Tibial nerve (tissue), 4 donors: ENCODE measurements at places on chromosomes 16 and 17. TPM values are rescaled to one million over a fixed set of nuclear protein-coding genes. Genes with fewer than 3 reads are reported as not detected.

NPIPB9 gene
- 9.6 TPM for total RNA-seq

VAT1L gene
- total RNA-seq, result 7.2 TPM

TBC1D26 gene
- not detected for total RNA-seq

KRTAP2-3 gene
- total RNA-seq, result not detected

ADGRG1 gene
- total RNA-seq, result 9.0 TPM

DNA sequence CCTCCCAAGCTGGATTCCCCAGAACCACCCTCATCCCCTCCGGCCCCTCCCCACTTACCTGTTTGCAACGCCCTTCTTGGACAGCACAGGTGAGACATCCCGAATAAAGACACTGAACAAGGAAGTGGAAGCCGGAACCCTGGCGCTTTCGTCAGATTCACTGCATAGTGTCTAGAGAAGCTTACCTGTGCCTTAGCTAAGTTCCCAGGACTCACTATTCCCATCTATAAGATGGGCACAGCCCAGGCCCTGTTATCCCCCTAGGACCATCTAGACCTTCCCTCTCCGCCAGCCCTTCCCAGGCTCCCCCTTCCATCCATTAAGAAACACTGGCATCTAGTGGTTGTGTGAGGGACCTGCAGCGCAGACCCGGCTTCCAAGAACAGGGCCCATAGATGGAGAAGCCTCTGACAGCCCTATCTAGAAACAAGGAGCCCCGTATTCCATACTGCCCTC, 26.9 kb upstream of the RPL38 start:
- DNase-seq, result peak; percentile 30

GRCh38 chr17:2259769-2260536, 43.6 kb downstream of the SMG6 start:
- DNase-seq, result no peak

DNA sequence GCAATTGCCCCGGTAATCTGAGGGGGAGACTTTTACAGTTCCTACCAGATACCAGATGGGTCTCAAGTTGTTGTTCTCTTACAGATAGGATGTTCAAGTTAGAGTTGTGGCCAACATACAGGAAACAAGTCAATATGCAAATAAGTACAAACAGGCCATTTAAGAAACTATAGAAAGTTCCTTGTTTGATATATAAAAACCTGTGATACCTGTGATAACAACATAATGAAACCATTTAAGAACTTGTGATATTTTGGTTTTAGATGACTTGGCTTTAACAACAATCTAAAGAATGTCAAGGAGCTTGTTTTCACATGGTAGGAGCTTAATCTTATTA, 16.8 kb downstream of the CDR2 start:
- DNase-seq, result no peak

DNA sequence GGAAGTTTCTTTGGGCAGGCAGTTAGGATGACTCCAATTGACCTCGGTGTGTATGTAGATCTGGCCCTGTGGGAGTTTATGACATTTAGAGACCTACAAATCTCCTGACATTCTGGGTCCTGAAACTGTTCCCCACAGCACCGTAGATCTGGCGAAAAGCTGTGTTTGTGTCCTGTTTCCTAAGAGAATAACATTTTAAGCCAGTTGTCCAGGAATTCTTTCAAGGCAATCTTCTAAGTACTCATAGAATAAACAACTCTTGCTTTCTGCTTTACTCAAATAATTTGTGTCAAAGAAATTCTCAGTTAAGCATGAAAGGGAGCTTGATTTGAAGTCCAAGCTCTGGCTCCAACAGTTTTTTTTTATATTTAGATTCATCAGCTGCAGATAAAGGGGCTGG, 78.5 kb upstream of the ELAC2 start:
- no peak for DNase-seq

- no peak for DNase-seq
These were observed 30.4 kb upstream of the SBK1 start for GRCh38 chr16:28261942-28262341.

- DNase-seq, result no peak
These were observed 20.9 kb upstream of the CLEC18A start for GRCh38 chr16:69930117-69930776.
